ENCODE measurements at places on chromosomes 2 and 18. TPM values are rescaled to one million over a fixed set of nuclear protein-coding genes. Genes with fewer than 3 reads are reported as not detected.

DNA sequence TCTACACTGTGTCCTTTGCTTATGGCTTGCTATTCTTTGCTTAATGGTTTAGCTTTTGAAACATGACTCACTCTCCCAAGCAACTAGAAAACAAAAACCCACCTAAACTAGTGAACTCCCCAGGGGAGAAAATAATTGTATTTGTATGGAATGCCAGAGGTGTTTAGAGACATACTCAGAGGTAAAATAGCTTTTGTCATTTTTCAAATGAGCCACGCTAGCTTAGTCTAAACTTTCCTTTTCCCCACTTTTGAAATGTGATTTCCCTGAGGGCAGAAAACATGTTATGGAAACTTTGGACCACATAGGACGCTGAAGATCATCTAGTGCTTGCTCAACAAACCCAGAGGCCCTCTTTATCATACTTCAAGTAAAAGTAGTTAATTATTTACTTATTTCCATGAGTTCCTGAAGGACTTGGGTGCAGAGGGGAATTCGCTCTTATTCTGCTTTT lies 16.5 kb upstream of the CYTIP start:
- DNase-seq = no peak

DNA sequence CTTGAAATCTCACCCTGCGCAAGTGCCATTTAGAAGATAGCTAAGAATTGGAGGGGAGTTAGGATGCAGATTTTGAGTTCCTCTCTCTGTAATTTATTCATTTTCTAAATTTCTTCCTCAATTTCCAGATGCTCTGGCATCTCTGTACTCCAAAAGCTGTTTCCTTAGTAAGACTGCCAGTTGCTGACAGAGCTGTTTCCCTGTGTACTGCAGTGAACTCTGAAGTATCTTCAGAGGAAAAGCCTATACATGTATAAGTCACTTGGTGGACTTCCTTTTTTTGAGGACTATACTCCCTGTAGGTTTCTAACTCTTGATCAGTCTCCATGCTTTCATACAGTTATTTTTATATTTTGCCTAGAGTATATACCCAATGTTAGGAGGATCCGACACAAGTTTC lies 1.5 kb upstream of the RESP18 start:
- no peak for DNase-seq

DNA sequence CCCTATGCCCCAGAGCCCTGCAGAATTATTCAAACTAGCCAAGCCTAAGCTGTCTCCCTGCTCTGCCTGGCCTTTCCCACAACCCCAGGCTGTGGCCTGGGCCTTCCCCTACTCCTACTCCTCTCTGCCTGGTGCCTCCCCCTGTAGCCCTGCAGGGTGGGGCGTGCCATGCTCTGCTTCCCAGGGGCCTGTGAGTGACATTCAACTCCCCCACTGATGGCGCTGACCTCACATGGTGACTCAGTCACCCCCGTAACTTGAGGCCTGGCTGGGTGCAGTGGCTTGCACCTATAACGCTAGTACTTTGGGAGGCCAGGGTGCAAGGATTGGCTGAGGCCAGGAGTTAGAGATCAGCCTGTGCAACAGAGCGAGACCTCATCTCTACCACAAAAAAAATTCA lies 60.6 kb downstream of the KIF1A start:
- DNase-seq = no peak

DNA sequence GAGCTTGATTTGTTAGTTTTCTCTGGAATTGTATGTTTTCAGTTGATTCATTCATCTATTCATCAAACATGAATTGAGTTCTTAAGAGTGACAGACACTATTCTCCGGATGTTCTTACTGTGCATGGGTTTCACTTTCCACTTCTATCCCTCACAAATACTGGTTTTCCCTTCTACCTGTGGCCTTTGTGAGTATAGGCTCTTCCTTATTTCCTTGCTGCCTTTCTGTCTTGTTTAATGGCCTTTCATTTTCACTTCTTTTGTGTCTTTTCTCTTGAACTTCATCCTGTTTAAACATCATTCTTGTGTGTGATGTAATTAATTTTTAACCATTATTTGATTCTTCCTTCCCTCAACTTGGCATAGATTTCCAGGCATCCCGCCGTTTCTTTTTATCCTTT lies 90.7 kb downstream of the CRIM1 start:
- DNase-seq = no peak

- no peak for DNase-seq
Observed at GRCh38 chr2:165401285-165401852, 68.1 kb upstream of the CSRNP3 start.

GRCh38 chr2:149622343-149622742 lies 34.8 kb upstream of the MMADHC start:
- no peak for DNase-seq

DNA sequence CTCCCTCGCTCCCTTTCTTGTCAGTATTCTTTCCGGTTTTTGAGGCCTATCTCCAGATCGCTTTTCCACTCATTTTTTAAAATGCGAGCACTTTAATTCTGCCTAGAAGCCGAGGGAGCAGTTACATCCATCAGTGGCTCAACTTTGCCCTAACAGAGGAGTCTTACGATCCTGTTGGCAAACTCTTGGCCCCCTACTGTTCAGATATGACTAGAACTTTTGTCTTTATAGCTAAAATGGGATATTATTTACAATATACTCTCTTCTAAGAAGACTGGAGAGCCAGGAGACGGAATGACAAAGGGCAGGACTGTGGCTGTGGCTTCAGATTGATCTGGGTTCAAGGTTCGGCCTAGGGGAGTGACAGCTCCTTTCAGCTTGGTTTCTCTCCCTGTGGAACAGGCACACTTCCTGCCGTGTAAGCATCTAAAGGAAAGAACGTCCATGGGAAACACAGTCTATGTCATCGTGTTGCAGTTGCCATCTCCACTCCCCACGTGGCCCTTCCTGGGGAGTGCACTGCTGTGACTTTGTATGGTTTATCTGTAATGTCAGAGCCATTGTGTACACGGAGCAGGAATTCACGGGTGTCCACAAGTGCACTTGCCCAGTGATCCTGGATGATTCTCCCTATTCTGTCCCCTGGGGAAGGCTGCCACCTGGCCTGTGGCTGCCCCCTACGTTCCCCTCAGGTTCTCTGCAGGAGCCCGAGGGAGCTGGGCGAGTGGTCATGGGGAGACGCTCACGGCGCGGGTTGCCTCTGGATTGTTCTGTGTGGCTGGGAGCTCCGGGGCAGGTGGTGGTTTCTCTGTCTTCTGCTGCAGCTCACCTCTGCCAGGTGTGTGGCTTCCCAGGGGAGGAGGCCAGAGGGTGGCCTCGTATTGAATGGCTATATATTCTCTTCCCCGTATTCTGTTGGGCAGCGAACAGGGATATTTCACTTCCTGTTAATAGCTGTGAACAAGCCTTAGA lies 222.0 kb downstream of the LDLRAD4 start:
- no peak for DNase-seq

GRCh38 chr2:7945026-7945425 lies 736.8 kb upstream of the ID2 start:
- no peak for DNase-seq

- DNase-seq = no peak
Observed at GRCh38 chr2:147008481-147008880, 836.3 kb upstream of the ACVR2A start.

DNA sequence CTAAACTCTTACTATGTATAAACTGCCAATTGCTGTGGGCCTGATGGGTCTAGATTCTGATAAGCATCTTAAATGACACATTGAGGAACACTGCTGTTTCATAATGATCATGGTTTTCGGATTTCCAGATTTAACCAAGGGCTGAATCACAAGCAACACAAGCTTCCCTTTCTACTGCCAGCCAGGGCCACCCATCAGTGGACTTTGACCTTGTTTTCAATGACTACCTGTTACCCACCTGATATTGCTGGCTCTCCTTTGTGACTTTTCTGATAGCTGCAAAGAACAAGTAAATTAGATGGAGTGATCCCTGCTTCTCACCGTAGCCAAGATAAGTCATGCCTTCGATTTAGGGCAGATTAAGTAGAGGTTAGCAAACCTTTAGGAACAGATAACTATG lies 259.0 kb downstream of the PAX3 start:
- no peak for DNase-seq

Gene KIF1A
- 4.6 TPM for total RNA-seq

Gene HOXD1
- not detected for total RNA-seq

Gene IL37
- not detected for total RNA-seq

Gene HES6
- 4.0 TPM for total RNA-seq

Gene SKOR2
- total RNA-seq = not detected

Gene ARHGEF33
- 0.59 TPM for total RNA-seq

Gene PROKR1
- total RNA-seq = not detected
